ENCODE measurements at places on chromosomes 16 and 17.
A peak's percentile ranks its signal among the peaks of the same experiment; 100 is the strongest.

DNA sequence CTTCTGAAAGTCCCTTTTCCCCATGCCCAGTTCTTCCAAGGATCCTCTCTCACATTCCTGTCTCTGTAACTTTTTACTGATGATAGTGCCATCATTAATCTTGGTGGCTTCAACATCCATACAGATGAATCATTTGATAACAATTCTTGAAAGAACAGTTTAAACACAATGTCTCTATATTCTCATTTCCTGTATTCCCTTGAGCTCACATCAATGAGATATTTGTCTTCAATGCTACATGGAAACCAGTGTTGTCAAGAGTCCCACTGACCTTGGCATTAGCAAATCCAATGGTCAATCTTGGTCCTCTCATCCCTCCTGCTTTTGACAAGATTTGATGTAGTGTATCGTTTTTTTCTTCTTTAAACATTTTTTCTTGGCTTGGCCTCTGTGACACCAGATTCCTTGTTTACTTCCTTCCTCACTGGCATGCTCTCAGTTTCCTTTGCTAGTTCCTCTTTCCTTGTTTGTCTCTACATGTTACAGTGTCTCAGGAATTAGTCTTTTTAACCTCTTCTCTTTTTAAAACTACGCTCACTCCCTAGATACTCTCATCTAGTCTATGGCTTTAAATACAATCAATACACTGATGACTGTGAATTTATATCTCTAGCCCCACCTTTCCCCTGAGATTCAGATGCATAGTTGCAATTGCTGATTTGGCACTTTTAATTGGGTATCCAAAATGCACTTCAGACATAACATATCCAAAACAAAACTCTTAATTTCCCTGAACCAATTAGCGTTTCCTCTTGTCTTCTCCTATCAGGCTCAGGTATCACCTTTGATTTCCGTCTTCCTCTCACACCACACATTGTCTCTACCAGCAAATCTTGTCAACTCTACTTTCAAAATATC is 134.0 kb downstream of the MYO1D start:
- H3K27me3 ChIP-seq, result no peaks in the 10 kb centered on the region
- peaks cover 7% of the 10 kb centered on the region for H3K36me3 ChIP-seq
- H3K4me3 ChIP-seq, result no peak overlapping the region
- H3K4me1 ChIP-seq, result no peaks in the 10 kb centered on the region

DNA sequence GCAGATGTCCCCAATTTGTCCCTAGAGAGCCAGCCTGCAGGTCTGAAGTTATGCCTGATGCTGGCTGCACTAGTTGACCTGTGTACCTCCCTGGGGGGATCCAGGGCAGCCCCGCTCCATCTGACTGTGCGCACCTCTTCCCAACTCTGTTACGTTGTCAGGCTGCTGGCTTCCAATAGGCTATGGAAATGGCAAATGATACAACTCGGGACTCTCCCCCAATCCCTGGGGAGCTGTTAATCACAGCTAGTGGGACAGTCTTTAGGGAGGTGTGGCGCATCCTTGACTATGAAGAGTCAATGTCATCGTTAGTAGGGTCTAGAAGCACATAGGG is 30.1 kb downstream of the GPRC5B start:
- H3K27me3 ChIP-seq, result peaks cover 5% of the 10 kb centered on the region
- no peaks in the 10 kb centered on the region for H3K4me1 ChIP-seq
- no peak overlapping the region for H3K27ac ChIP-seq
- H3K36me3 ChIP-seq, result no peaks in the 10 kb centered on the region
- H3K4me3 ChIP-seq, result no peak overlapping the region

- ATAC-seq, result no peak
- no peaks in the 10 kb centered on the region for H3K27me3 ChIP-seq
- no peak overlapping the region for H3K27ac ChIP-seq
- peaks cover 9% of the 10 kb centered on the region for H3K4me1 ChIP-seq
- no peaks in the 10 kb centered on the region for H3K36me3 ChIP-seq
- no peak overlapping the region for H3K4me3 ChIP-seq
Observed at GRCh38 chr16:46980926-46981325, 7.5 kb upstream of the DNAJA2 start.

DNA sequence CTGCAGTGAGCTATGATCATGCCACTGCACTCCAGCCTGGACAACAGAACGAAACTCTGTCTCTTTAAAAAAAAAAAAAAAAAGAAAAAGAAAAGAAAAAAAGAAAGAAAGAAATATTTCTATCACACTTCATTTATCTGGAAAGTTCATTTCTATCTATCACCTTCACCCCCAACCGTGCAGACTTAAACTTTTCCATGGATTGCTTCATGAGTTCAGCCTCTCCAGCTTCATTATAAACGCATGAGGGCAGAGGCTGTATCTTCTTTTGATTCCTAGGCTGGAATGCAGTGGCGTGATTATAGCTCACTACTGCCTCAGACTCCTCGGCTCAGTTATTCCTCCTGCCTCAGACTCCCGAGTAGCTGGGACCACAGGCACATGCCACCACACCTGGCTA is 28.2 kb downstream of the MRC2 start:
- H3K4me3 ChIP-seq, result no peak overlapping the region
- H3K27ac ChIP-seq, result no peak overlapping the region
- no peak for ATAC-seq
- H3K27me3 ChIP-seq, result no peaks in the 10 kb centered on the region
- peaks cover 16% of the 10 kb centered on the region for H3K4me1 ChIP-seq

DNA sequence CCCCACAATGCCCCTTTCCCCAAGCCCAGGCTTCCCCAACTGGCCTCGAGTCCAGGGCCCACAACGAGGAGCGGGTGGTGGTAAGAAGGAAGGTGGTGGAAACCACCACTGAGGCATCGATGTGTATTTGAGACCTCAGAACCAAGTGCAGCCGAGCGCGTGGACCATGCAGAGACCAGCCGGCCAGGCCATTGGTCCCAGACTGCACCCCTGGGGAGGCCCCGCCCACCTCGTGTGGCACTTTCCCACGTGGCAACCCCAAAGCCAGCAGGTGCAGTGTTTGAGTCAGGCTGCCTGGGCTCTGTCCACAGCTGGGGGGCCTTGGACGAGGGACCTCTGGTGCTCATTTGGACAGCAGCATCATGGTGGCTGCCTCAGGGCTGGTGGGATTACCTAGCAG is 28.1 kb upstream of the BAHCC1 start:
- no peak overlapping the region for H3K27ac ChIP-seq
- no peak overlapping the region for H3K4me3 ChIP-seq
- H3K4me1 ChIP-seq, result peaks cover 2% of the 10 kb centered on the region
- H3K36me3 ChIP-seq, result no peaks in the 10 kb centered on the region

DNA sequence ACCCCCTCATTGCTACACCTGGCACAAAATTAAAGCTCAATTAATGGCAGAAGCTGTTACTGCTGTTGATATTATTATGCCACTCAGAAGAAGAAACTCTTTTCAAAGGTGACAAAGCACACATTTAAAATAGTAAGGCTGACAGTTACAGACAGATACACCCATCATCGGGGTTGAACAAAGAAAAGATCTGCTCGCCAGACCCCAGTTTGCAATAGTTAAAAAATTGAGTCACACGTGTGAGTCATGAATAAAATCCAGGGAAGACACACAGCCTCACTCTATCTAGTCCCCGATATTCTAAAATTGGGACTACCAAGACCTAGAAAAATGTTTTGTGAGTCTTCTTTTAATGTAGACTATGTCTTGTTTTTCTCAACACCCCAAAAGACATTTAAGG is 330.0 kb upstream of the SOX9 start:
- H3K27ac ChIP-seq, result no peak overlapping the region
- H3K4me3 ChIP-seq, result no peak overlapping the region
- H3K27me3 ChIP-seq, result no peaks in the 10 kb centered on the region

DNA sequence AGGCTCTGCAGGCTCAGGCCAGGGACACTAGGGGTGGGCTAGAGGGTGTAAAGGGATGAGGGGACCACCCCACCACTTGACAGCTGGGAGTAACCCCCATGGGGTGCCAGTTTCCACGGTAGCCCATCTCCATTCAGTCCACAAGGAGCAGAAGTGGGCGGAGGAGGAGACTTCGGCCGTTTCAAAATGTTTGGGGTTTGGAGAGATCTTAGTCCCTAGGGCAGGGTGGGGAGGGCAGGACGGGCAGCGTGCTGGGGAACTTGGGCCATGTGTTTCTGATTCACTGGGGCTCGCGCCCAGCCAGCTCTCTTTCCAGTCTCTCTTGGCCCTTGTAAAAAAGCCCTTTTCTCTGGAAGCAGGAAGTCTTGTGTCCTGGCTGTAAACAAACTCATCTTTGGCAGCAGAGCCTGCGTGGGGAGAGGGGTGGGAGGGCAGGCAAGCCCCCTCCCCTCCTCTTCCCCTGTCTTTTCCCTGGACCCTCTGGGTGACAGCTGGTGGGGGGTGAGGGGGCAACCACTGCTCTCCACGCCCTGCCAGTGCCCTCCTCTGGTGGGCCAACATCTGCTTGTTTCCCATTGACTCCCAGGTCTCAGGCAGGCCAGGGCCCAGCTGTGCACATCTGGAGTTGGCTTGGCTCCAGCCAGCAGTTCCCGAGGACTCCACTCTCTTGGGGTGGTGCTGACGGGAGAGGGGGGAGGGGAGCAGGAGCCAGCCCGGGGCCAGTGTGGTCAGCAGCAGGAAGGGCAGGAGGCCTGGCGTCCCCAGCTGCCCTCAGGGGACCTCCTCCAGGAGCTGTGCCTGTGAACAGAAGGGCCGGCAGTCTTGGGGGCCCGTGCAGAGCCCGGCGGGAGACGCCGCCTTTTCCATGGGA is 8.1 kb downstream of the CYGB start:
- H3K4me1 ChIP-seq, result peaks cover 10% of the 10 kb centered on the region
- H3K27me3 ChIP-seq, result no peaks in the 10 kb centered on the region
- H3K4me3 ChIP-seq, result no peak overlapping the region
- no peaks in the 10 kb centered on the region for H3K36me3 ChIP-seq
- no peak overlapping the region for H3K27ac ChIP-seq

- no peak within 1 kb of the TSS for H3K27ac ChIP-seq
- H3K4me3 ChIP-seq, result no peak within 1 kb of the TSS
- no peak for ATAC-seq
- H3K4me1 ChIP-seq, result no peaks in the 10 kb centered on the region
- H3K36me3 ChIP-seq, result no peaks in the 10 kb centered on the region
Observed at GRCh38 chr16:70685938-70686375, at the start of gene MTSS2. MTSS2 (minus strand) TSS chr16:70686053; CDS start chr16:70685791, 262 bp downstream.

DNA sequence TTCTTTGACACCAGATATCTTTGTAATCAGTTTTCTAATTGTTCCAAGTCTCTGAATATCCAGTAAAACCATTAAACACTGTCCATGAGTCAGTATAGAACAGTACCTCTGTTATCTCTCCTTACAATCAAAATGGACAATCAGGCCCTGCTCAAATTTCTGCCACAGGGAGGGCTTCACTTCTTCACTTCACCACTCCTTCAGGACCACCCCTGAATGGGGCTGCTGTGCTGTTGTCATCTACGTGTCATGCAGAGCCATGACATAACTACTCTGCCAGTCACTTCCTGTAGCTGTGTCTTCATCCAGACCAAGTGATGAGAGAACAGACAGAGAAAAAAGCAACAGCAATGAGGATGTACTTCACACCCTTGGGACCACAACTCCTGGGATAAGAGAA is 116.9 kb downstream of the TANC2 start:
- ATAC-seq, result peak; percentile 37
- no peaks in the 10 kb centered on the region for H3K4me1 ChIP-seq
- H3K27me3 ChIP-seq, result no peaks in the 10 kb centered on the region
- H3K36me3 ChIP-seq, result no peaks in the 10 kb centered on the region
- H3K4me3 ChIP-seq, result no peak overlapping the region

GRCh38 chr17:77507111-77507885 is 366.5 kb downstream of the SEC14L1 start:
- ATAC-seq, result no peak
- H3K36me3 ChIP-seq, result no peaks in the 10 kb centered on the region
- no peaks in the 10 kb centered on the region for H3K4me1 ChIP-seq
- H3K27me3 ChIP-seq, result no peaks in the 10 kb centered on the region

GRCh38 chr17:49497148-49498028 is 2.3 kb downstream of the NGFR start:
- ATAC-seq, result no peak
- H3K4me1 ChIP-seq, result no peaks in the 10 kb centered on the region
- no peak overlapping the region for H3K27ac ChIP-seq
- no peaks in the 10 kb centered on the region for H3K36me3 ChIP-seq
- peak overlapping the region; percentile 74 for H3K4me3 ChIP-seq
- H3K27me3 ChIP-seq, result peaks cover 36% of the 10 kb centered on the region

GRCh38 chr17:21295036-21295952 is 10.8 kb downstream of the MAP2K3 start:
- peaks cover 3% of the 10 kb centered on the region for H3K27me3 ChIP-seq
- H3K4me3 ChIP-seq, result no peak overlapping the region

DNA sequence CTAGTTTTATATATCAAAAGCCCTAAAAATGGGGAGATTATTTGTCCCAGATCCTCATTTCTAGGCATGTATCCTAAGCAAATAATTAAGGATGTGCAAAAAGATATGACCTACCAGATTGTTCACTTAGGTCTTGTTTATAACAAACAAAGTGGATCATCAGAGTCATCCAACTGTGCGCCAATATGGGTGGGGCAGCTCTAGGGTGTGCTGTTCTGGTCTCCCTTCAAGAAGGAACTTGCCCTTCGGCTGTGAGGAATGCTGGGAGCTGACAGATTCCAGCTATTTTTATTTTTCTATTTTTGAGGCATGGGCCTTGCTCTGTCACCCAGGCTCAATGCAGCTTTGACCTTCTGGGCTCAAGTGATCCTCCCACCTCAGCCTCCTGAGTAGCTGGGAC is 13.8 kb downstream of the CHP2 start:
- ATAC-seq, result no peak
- H3K4me3 ChIP-seq, result no peak overlapping the region
- peaks cover 3% of the 10 kb centered on the region for H3K27me3 ChIP-seq
- no peak overlapping the region for H3K27ac ChIP-seq
- no peaks in the 10 kb centered on the region for H3K36me3 ChIP-seq
